RCC 7860 (cell line): ENCODE measurements at places on chromosomes 11 and 22.

GRCh38 chr11:96036863-96037262, 113.0 kb upstream of the MTMR2 start:
- no peak for DNase-seq

DNA sequence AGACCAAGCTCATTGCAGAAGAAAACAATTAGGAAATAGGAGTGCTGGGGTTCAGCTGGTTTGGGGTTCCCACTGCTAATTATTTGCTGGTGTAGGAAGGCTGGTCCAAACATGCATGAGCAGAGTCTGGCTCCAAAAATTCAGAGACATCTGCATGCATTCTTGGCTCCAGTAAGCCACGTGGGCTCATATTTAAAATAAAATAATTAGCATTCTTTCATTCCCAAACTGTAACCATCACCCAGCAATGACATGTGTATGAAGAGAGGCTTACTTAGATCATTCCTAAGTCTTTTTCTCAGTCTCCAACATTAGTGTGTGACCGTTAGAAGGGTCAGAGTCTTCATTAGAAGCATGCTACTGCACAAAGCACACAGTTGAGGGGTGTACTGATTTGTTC, 58.4 kb downstream of the EFCAB6 start:
- DNase-seq, result no peak

DNA sequence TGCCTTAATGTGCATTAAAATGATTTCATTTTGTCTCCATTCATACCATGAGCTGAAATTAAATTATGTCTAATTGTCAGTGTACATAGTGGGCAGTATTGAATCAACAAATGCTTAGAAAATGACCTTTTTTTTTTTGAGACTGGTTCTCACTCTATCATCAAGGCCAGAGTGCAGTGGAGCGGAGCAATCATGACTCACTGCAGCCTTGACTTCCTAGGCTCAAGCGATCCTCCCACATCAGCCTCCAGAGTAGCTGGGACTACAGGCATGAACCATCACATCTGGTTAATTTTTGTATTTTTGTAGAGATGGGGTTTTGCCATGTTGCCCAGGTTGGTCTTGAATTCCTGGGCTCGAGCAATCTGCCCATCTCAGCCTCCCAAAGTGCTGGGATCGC, 117.0 kb upstream of the BLID start:
- DNase-seq, result peak; percentile 7

- DNase-seq, result no peak
Measured at GRCh38 chr11:108160970-108161566, 39.7 kb downstream of the ACAT1 start.

DNA sequence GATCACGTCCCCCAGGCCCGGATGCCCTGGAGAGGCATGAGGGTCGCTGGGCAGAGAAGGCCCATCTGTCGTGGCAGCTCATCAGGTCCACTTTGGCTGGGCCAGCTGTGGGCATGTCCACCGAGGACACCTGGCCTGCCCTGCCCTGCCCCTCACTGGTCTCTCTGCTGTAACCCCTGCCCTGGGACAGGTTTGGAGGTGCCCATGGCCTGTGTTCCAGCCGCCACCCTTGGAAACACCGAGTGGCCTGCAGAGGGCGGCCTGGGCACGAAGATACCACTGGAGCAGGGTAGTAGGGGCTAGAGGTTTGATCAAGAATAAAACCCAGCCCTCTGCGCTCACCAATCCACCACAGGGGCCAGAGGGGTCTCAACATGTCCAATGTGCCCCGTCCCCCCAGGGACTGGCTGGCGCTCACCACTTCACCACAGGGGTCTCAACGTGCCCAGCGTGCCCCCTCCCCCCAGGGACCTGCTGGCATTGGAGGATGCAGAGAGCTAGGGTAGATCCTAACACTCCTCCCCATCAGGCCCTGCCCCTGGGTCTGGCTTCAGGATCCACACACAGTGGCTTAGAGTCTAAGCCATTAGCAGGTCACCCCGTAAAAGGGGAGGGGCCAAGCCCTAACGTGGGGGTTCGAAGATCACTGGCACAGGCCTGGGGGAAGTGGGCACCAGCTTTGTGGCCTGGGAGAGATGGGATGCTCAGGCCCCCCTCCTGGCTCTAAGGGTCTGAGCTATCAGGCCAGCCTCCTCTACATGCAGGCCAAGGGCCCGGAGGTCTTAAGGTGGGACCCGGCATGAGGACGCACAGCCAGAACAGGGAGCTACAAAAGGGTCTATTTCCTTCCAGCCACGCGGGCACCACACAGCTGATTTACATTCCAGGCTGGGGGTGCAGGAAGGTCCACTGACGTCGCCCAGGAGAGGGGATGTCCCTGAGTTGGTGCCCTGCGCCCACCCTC, 1.3 kb upstream of the HDAC10 start:
- DNase-seq, result peak; percentile 37

DNA sequence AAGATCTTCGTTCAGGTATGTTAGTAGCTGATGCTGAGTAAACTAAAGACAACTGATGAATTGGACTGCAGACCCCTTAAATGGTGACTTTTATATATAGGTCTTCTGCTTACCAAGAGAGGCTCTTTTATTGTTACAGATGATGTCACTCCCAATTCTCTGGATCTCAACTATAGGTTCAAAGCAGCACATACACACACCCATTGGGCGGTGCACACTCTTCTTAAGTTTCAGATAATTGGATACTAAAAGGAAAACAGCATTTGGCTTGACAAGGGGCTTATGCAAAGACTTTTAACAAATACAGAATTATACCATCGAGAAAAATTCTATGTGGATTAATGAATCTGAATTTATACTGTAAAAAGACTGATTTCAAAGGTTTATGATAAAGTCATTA, at the start of gene PTH:
PTH (minus strand) TSS at position 69 of the 400 bp plus-strand sequence. CDS start 3,142 bp downstream, outside the sequence.
- no peak for DNase-seq

DNA sequence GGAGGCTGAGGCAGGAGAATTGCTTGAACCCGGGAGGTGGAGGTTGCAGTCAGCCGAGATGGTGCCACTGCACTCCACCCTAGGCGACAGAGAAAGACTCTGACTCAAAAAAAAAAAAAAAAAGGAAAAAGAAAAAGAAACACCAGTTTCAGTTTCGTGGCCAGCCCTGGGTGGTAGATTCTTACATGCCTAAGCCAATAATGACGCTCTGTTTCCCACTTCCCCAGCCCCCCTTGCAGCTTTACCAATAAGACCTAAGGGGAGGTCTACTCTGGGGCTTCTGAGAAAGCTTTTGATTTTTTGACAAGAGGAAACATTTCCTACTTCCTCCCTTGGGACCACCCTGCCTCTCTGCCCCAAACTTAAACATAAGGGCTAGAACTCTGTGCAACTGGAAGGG, 30.0 kb upstream of the PTPRJ start:
- no peak for DNase-seq

DNA sequence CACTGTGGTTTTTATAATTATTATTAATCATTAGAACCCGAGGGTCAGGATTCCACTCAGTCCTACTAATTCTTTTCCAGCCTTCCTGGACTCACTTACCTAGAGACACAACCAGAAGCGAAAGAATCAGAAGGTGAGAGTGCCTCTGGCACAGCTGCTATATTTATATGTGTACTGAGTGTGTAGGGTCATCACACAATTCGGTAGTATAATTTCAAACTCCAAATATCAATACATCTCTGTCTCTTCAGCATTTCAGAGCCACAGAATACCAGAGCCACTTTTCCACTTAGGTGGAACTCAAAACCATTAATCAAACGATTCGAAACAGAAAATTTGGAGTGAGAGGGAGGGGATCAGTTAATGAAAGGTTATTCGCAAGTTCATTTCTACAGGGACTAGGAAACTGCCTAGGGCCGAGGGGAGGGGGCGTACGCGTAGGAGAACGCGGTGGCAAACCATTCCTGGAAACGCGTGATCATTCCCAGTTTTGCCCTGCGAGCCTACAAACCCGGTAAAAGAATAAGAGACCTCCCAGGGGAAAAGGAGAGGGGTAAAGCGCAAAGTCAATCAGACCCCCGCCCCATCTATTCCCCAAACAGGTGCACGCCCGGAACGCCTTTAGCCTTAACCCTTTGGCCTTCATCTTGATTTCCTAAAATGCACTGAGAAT, 5.4 kb downstream of the BSX start:
- DNase-seq, result no peak

- DNase-seq, result no peak
Measured at GRCh38 chr11:120894202-120894985, 129.5 kb upstream of the TBCEL start.

- DNase-seq, result peak; percentile 52
Measured at GRCh38 chr11:126636911-126637794, 281.7 kb downstream of the ST3GAL4 start.

GRCh38 chr11:35330931-35331330, 88.4 kb downstream of the SLC1A2 start:
- DNase-seq, result no peak

DNA sequence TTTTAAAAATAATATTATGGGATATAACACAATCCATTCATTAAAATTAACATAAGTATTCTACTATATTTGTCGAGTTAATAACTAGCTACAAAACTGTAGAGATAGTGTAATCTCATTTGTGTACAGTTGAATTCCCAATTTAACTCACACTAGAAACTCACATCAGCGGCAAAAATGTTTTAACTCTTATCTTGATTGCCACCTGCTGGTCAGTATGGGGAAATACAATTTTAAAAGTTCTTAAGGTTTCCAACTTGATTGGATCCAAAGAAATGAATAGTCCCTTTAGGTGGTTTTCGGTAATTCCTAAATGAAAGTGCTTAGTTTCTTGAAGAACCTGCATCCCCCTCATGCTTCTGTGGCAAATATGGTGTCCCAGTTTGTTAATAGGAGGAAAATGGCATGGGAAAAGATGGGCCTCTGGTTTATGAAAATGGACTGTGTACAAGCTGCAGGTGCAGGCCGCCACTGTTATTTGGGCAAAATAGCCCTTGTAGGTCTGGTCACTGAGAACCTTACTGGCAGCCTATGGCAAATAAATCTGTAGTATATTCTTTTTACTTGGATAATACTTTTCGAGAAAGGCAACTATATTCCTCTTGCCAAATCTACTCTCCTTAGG, 33.7 kb upstream of the SLC17A6 start:
- DNase-seq, result peak; percentile 25

- peak; percentile 22 for DNase-seq
Measured at GRCh38 chr11:15493921-15494620, 379.3 kb downstream of the INSC start.

GRCh38 chr11:2424811-2425495, 19.4 kb downstream of the TRPM5 start:
- DNase-seq, result no peak

DNA sequence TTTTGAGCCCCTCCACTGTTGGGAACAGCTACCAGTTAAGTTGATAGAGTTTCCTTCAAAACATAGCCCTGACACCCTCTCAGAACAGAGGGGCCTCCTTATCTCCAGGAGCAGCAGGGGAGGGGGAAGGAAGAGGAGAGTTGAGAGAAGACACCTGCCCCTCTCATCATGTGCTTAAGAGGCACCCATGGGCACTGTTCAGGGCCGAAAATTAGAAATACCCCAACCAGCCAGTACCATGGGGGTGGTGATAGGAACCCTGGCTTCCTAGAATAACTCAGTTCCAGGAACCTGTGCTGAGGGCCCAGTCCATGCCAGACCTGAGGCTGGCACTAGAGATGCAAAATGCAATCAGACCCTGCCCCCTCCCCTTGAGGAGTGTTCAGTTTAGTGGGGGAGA, 9.3 kb upstream of the GDPD5 start:
- DNase-seq, result no peak

- DNase-seq, result peak; percentile 46
Measured at GRCh38 chr22:20777420-20778177, 3.7 kb downstream of the SERPIND1 start.

DNA sequence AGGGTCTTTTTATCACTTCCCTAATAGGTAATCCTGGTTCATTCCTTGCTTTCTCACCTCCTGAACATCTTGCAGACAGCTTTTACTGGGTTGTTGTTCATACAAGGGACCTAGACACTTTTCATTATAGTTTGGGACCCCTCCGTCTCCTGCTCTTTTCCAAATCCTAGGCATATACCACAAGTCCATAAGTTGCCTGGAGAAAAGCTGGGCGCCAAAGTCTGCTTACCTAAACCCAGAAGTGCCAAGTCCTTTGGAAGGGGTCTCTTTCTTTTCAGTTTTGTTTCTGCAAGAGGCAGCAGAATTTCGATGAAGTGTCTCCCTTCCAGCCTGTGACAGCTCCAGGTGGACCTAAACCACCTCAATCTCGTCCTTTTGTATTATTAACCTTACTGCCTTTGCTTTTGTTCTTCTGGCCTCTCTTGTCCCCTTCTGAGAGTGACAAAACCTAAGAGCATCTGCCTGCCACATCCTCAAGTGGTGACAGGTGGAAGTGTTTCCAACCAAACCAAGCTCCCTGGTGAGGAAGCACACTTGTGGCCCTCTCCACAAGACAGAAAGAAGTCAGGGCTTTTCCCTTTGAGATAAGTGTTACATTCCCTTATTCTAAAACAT, 19.5 kb upstream of the P2RY6 start:
- DNase-seq, result no peak

- no peak for DNase-seq
Measured at GRCh38 chr11:66920978-66921784, 37.0 kb downstream of the PC start.

DNA sequence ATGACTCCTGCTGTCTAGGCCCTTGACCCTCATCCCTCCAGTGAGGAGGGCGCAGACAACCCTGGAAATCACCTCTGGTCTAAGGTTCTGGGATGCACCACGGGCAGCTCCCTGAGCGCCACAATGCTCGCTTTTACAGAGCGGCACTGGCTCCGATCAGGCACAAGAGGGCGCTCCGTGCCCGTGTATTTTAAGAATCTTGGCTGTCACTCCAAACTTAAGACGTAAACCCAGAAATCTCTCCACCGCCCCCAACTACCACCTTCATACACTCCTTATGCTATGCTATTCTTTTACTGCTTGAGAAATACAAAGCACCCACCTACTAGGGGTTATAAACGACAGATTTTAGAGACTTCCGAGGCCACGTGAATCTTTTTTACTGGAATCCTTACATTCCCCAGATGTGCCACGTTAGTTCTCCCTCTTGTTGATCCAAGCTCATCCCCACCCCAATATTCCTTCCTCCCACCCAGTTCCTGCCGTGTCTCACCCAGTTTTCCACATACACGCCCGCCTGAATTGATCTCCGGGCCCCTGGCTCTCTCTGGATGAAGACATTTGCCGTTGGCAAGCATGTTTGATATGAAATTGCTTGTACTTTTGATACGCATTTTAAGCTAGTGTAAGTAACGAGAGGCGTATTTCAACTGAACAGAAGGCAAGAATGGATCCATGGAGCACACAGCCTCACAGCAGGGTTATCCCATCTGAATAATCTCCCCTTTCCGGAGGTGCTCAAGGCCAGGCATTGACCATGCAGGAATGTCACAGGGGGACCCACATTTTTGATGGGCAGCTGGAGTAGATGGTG, 453.5 kb downstream of the OPCML start:
- no peak for DNase-seq

- no peak for DNase-seq
Measured at GRCh38 chr11:34613552-34614056, 7.3 kb upstream of the EHF start.

GRCh38 chr11:78931891-78932290, 357.2 kb upstream of the NARS2 start:
- DNase-seq, result no peak

DNA sequence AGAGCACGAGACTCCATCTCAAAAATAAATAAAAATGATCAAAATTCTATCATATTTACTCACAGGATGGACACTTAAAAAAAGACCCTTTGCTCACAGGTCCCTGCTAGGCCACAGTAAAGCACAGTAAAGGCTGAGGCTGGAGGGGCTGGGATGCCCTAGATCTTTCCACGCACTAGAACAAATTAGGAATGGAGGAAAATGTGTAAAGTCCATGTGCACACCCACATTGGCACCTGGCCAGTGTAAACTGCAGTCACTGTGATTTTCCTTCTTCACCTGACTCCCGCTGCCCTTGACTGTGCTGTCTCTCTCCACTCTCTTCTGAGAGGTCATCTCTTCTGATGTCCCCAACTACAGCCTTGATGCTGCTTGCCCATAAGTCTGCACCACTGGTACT, 195.5 kb downstream of the EFCAB6 start:
- DNase-seq, result no peak
